ENCODE measurements at places on chromosomes 4 and X. TPM values are rescaled to one million over a fixed set of nuclear protein-coding genes. Genes with fewer than 3 reads are reported as not detected.

DNA sequence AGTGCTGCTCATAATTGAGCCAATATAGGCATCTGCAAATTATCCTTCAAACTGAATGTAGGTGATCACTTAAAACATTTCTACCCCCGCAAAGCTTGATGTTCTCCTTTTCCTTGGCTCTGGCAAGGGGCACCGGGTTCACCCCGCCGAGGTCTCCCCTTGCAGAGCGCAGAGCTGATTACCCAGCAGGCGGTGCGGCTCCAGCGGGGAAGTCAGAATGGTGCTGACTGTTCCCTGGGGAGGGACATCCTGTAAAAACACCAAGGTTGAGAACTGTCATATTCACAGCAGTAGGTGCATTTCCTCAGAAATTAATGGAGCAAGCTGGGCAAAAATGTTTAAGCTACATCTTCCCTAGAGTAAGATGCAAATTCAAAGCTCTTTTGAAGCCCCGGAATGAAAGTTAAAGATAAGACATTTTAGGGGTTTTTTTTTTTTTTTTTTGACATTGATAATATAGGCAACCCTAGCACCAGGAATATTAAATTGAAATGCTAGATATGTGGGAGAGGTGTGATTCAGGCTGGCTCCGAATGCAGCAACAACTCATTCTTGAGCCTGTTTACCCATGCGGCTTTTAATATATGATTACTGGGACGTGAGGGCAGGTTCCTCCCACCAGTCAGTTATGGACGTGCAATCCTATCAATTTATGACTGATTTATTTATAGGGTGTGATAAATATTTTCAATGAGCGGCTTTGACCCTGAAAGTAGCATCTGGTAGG lies 767.3 kb upstream of the TENM3 start:
- DNase-seq: no peak

- no peak for DNase-seq
These were observed 242.7 kb upstream of the NWD2 start for GRCh38 chr4:37001688-37002436.

GRCh38 chrX:135411893-135412292 lies 9.9 kb upstream of the SMIM10L2A start:
- no peak for DNase-seq

DNA sequence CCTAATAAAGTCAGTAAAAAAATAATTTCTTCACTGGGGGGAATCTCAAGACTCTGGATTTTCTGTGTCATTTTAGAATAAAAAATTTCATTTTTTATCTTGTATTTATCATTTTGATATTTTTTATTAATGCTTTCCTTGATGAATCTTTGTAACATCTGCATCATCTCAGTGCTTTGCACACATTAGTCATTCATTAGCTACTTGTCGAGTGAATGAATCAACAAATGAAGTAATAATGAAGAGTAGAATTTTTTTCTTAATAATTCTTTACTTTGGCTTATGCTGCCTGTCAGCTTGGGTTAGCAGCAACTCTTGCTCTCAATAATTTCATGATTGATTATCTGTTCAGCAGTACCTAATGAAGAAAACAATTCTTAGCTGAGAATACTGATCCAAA lies 530.8 kb downstream of the GRXCR1 start:
- DNase-seq: no peak

DNA sequence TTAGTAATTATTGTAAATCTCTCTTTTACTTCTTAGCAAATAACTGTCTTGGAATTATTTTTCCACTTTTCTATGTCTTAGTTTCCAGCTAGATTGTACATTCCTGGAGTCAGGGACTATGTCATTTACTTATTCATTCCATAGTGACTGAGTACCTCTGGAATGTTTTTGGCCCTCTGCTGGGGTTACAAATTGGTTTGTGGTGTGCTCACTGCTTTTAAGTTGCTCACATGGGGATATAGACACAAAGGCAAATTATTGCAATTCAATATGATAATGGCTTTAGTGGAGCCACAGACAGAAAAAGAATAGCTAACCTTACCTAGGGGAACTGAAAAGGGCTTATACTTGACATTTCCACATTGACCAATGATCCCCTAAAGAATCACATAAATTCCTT lies 63.7 kb upstream of the PDGFRA start:
- no peak for DNase-seq

DNA sequence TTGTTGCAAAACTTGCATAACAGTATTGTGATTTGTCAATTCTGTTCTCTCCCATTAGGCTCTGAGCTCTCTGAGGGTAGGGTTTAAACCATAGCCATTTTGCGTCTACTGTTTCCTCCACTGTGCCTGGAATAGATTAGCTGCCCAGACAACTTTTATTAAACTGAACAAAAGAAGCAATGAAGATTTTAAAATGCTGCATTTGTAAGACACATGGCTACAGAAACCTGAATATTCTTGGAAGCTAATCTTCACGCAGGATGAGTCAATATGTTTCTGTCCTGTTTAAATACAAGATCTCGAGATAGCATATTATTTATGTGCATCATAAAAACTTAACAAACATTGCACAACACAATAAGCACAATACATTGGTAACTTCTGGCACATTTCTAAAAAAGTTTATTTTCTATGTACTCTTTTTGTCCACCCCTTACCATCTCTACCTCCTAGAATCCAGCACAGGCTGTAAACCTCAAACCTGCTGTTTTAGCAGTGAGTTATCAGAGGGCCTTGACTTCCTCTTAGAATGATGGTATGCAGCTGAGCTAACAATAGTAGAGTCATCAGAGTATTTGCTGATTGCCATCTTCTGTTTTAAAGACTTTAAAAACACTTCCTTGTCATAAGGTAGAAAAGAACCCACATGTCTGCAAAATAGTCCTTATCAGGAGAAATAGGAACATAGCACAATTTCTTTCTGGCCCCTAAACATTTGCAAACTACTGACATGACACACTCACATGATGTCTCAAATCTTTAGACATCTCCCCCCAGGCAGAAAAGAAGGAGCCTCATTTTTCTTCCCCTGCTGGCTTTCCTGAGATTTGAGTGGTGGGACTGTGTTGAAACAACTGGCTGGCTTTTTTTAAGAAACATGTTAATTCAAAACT lies 10.6 kb upstream of the CCNG2 start:
- DNase-seq: no peak

- DNase-seq: no peak
These were observed 249.7 kb upstream of the TET2 start for GRCh38 chr4:104896660-104897645.

- peak; percentile 57 for DNase-seq
These were observed 93.3 kb downstream of the ANXA3 start for GRCh38 chr4:78644744-78645330.

DNA sequence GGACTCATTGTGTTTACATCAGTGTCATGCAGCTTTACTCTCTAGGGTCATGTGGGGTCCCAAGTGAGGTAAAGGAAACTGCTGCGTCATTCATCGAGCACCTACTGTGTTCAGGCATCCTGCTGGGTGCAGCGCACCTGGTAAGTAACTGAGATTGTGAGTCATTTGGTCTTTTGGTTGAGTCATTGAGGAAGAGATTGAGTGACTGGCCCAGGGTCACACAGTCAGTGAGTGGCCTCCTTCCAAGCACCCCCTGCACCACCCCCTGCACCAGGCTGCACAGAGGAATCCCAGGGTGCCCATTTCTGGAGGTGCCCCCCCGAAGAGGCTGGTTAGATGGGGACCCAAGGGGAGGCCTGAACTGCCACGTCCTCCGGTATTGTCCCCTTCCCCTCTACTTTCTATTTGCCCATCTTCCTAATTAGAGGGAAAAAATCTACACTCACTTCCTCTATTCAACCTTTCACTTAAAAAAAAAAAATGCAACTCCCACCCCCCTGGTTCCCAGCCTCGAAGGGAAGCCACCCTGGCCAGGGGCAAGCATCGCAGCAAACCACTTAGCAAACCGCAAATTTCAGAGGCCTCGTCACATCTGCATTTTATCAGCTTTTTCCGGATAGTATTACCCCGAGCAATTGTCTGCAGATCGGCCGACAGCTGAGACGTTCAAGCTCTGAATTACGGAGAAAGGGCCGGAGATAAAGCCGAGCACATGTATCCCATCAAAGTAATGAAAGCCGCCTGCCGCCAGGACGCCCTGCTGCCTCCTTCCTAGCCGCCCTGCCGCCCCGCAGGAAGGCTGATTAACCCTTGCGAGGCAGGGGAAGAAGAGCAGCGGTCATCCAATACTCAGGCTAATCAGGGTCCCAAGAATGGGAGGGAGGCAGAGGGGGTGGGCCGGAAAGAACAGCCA lies 96.3 kb upstream of the MSX1 start:
- DNase-seq: peak; percentile 79

GRCh38 chr4:2247128-2248043 lies 5.5 kb upstream of the HAUS3 start:
- peak; percentile 6 for DNase-seq

DNA sequence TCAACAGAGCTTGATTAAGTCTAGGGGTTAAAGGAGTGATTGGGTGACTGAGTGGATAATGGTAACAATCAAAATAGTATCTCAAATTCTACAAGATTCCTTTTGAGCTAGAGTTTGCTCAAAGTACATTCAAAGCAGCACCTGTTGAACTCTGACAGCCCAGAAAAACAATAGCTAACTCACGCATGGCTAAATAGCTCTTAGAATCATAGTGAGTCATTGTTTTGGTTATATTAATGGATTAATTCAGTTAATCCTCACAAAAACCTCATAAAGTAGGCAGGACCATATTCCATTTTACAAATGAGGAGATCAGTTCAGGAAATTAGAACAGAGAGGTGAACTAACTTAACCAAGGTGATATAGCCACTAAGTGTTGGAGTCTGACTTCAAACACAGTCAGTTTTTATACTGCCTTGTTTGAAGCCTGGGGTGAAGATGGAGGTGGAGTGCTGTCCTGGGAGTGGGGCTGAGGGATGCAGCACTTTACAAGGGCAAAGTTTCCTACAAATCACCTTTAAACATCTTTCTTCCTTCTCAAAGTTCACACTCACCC lies 35.9 kb upstream of the PPM1K start:
- DNase-seq: no peak

DNA sequence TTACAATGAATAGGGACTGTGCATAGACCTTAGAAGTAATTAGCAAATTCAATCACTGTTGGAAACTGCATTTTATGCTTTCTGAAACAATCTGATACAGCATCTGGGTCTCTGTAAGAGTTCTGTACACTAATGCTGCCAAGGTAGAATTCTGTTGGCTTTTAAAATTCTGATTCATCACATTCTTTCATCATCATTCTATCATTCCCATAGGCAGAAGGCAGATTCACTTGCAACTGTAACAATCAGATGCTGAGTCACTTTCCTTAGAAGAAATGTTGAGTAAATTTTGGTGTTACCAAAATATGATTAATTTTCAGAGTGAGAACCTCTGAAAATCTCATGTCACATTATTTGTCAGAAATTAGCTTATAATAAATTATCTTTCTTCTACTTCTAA lies 267.2 kb downstream of the MAPK10 start:
- no peak for DNase-seq

DNA sequence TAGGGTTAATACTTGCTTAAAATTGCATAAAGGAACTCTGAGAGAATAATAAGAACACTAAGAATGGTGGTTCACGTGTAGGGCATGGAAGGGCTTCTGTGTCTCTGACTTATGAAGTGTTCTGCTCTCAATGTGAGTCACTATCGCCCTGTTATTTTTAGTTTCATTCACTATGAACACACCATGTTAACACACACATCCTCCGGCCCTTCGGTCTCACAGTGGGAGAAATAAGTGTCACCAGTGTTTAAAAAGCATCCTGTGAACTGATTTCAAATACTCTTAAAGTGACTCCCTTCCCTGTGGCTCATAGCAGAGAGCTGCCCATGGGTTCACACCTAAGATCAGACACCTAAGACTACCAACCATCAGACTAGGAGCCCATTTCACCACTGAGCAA lies 33.8 kb upstream of the FGFBP2 start:
- DNase-seq: no peak

DNA sequence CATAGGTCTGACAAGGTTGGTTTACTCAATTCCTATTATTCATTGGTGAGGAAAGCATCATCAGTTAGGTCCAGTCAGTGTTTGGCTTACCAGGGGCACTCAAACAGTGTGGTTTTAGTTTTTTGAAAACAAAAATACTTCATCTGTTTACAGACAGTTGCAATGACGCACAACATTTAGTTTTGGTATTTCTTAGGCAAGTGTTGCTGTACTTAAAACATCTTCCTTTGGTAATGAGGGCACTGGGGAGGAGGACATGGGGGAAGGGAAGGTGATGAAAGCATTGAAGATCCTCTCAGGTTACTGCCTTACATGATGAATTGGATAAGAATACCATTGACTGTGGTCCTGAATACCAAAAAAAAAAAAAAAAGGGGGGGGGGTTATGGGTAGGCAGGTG lies 93.7 kb upstream of the MAOA start:
- no peak for DNase-seq

GRCh38 chr4:43718369-43718768 lies 730.2 kb downstream of the KCTD8 start:
- DNase-seq: no peak

DNA sequence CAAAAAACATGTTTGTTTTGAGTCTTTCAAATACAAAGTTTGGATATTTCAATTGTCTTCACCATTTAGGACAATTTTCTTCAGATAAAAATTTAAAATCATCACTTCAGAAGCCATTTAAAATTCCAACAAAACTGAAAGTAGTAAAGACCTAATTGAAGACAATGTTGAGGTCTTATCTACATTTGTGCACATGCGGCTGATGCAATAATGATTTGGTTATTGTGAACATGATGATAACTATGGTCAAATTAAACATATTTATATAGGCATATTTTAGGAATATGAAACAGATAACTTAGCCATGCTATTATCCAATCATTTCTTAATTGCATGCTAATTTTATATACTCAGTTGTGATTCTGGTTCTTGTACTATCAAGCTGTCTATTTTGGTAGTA lies 407.5 kb downstream of the GALNTL6 start:
- no peak for DNase-seq

DNA sequence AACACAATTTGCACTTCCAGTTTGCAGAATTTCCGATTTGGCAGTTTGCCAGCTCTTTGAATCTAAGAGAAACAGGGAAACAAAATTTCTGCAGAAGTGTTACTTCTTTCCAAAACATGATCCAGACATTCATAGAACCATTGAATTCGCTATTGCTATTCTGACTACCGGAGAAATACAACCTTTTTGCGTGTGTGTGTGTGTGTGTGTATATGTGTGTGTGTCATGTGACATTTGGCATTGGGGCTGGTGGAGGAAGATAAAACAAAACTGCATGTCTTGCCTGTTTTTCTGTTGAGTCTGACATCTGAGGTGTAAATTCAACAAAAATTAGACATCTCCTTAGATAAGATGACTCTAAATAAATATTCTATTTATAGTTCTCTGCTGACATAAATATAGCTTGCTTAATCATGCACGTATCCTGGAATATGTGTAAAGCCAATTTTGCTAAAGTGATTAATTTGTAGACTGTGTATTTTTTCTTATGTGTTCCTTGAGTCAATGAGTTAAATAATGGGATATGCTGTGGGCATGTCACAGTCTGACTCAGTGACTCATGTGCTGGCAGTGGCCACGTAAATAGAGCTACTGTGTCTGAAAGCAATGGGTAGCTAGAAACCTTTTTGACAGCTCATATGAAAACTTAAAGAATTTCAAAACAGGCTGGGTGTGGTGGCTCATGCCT lies 98.9 kb downstream of the HPGD start:
- peak; percentile 18 for DNase-seq

GRCh38 chrX:101080326-101081124 lies 1.8 kb downstream of the TMEM35A start:
- DNase-seq: no peak

- DNase-seq: no peak
These were observed 7.7 kb upstream of the ASB5 start for GRCh38 chr4:176276710-176277109.

HERC3 gene
- total RNA-seq: 30.2 TPM

FREM3 gene
- not detected for total RNA-seq

ERVMER34-1 gene
- total RNA-seq: 0.07 TPM

DGKK gene
- total RNA-seq: not detected

ETDB gene
- not detected for total RNA-seq

All from activated CD4-positive, alpha-beta memory T cell treated with anti-CD3 and anti-CD28 coated beads for 36 hours (primary cell).